Breast epithelium (tissue), 4 donors: ENCODE measurements at places on chromosomes 16 and 17. TPM values are rescaled to one million over a fixed set of nuclear protein-coding genes. Genes with fewer than 3 reads are reported as not detected.

GRCh38 chr16:62392698-62393097, 356.5 kb upstream of the CDH8 start:
- no peaks in the 10 kb centered on the region for H3K4me1 ChIP-seq
- H3K27ac ChIP-seq = no peak overlapping the region
- no peak for DNase-seq
- no peak overlapping the region for H3K4me3 ChIP-seq

DNA sequence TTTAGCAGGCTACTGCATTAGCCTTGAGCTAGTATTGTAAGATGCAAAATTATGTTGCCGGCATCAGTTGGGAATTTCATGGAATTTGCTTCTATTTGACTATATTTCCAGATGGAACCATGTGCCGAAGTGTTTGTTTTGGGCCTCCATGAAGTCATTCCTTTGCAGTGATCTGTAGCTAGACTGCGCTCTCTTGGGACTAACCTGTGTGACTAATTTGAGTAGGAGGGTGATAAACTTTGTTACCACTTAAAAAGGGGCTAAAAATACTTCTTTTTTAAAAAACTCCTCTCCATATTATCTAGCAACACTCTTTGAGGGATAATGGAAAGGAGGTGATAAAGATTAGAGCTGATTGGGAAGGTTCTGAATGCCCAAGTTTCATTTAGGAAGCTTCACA, 166.8 kb upstream of the TBX2 start:
- H3K4me3 ChIP-seq = no peak overlapping the region
- H3K4me1 ChIP-seq = no peaks in the 10 kb centered on the region
- H3K36me3 ChIP-seq = no peaks in the 10 kb centered on the region
- no peaks in the 10 kb centered on the region for H3K27me3 ChIP-seq

Gene TMEM114
- total RNA-seq = not detected

DNA sequence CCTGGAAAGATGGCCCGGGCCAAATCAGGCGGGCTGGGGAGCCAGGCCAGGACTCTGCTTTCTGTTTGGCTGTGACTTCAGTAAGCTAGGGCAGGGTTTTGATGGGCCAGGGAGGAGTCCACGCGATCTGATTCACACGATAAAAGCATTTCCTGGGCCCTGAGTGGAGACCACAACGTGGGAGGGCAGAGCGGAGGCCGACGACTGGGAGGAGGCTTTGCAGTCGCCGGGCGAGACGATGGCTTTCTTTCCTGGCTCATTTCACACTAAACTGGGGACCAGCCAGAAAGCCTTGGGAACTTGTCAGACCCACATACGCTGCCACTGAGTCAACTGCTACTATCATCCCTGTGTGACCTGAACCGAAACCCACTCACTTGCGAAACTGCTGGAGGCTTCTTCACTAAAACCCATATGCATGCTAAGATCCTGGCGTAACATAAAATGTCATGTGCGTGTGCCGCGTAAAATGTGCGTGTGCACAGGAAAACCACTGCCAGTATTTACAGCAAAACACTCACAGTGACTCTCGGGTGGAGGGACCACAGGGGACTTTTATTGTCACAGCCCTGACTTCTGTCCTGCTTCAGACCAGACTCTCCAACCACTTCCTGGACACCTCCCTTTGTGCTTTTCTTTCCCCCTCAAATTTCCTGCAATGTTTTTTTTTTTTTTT, 14.2 kb upstream of the RHBDF2 start:
- H3K36me3 ChIP-seq = no peaks in the 10 kb centered on the region
- H3K4me3 ChIP-seq = peak overlapping the region; percentile 36
- H3K27me3 ChIP-seq = no peaks in the 10 kb centered on the region
- H3K27ac ChIP-seq = peak overlapping the region; percentile 90
- DNase-seq = peak; percentile 73

DNA sequence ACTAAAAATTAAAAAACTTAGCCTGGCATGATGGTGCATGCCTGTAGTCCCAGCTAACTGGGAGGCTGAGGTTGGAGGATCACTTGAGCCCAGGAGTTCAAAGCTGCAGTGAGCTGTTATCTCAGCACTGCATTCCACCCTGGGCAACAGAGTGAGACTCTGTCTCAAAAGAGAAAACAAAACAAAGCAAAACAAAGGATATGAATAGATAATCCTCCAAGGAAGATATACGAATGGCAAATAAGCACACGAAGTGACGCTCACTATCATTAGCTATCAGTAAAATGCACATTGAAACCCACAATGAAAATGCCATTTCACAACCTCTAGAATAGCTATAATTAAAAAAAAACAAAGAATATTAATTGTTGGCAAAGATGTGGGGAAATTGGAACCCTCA, 386.2 kb upstream of the CCL2 start:
- H3K4me1 ChIP-seq = no peaks in the 10 kb centered on the region
- H3K4me3 ChIP-seq = no peak overlapping the region
- no peak overlapping the region for H3K27ac ChIP-seq

Gene C17orf78
- total RNA-seq = not detected

Gene TMC5
- 40.3 TPM for total RNA-seq

DNA sequence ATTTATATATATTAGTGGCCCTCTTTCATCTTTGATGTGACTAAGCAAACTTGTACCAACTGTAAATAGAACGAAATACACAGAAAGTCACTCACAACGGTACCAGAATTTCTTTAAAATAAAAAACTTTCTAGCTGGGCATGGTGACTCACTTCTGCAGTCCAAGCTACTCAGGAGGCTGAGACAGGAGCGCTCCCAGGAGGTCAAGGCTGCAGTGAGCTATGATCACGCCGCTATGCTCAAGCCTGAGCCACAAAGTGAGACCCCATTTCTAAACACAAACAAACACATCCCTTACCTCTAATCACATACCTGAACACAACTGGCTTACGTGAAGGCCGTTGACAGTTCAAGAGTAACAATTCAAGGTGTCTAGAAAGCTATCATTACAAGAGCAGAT, 29.7 kb downstream of the STAT5B start:
- no peaks in the 10 kb centered on the region for H3K27me3 ChIP-seq
- H3K4me1 ChIP-seq = no peaks in the 10 kb centered on the region
- H3K36me3 ChIP-seq = no peaks in the 10 kb centered on the region
- H3K4me3 ChIP-seq = no peak overlapping the region
- DNase-seq = no peak
